ENCODE measurements at places on chromosomes 3 and 15.

DNA sequence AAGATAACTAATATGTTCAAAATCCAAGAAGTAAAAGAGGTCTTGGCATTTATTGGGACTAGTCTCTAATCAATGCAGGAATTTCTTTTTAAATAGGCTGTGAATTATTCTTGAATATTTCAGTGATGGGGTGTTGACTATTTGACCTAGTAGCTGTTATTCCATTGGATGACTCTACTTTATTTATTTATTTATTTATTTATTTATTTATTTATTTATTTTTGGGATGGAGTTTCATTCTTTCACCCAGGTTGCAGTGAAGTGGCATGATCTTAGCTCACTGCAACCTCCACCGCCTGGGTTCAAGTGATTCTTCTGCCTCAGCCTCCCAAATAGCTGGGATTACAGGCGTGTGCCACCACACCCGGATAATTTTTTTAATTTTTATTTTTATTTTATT lies 1227.8 kb downstream of the ZPLD1 start:
- DNase-seq = no peak

DNA sequence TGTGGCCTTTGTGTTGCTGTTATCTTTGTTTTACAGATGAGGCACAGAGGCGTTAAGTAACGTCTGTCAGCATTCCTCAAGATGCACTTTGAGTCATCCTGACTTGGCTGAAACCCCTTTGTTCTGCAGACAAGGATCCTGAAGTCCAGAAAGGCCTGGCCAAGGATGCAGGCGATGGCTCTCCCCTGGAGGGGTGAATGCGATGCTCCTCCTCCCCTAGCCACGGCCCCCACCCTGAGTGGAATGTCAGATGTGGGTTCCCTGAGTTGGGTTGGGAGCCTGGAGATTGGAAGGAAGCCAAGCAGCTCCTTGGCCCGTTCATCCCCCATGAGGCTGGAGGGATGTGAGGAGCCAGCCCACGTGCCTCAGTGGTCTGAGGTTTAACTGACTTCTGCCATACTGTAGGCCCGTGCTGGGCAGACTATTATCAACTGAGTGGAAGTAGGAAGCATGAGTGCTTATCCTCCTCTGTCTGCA lies 43.3 kb downstream of the POMGNT2 start:
- no peak for DNase-seq

DNA sequence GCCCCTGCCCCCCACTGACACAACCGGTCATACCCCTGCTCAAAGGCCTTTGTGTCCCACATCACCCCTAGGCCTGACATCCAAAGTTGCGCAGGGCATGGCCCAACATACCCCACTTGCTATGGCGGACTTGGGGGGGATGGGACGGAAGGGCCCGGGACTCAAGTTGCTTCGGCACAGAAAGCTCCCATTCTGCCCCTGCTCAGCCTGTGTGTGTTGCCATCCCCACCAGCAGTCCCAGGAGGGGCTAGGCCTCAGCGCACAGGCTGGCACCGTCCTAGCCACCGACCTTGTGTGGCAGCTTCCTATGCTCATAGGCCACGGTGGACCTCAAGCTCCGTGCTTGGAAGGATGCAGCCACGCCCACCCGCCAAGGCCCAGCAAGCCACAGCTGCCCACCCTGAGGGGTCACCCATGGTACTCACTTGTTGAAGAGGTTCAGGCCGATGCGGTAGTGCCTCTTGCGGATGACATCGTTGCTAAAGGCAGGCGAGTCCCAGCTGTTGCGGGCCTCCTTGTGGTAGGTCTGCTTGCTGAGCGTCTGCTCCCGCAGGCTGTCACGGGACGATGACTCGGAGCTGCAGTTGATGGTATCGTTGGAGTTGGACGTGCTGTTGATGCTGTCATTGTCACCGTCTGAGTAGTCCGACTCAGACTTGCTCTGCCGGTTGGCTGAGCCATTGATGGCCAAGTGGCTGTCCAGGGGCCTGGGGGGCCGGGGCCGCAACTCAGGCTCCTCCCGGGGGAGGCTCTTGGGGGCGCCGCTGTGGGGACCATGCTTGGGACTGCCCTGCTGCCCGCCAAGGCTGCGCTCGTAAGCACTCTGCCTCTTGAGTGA lies 93.9 kb upstream of the RPL32 start:
- DNase-seq = no peak

DNA sequence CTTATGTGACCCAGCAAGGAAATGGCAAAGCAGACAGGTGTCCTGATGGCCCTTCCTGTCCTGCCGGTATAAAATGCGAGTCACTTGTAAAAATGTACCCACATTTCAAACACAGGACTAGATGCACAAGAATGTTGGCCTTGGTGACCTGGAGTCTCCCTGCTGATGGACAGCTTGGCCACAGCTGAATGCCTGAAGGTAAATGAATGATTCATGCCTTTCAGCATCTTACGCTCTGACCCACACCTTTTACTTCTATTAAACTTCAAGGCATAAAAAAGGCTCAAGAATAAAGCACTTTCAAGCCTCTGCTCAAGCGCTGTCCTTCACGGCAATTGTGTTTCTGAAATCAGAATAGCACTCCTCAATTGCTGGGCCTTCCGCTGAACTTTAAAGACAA lies 228.0 kb upstream of the SLCO3A1 start:
- no peak for DNase-seq

GRCh38 chr3:34387826-34388564 lies 589.6 kb downstream of the PDCD6IP start:
- no peak for DNase-seq

DNA sequence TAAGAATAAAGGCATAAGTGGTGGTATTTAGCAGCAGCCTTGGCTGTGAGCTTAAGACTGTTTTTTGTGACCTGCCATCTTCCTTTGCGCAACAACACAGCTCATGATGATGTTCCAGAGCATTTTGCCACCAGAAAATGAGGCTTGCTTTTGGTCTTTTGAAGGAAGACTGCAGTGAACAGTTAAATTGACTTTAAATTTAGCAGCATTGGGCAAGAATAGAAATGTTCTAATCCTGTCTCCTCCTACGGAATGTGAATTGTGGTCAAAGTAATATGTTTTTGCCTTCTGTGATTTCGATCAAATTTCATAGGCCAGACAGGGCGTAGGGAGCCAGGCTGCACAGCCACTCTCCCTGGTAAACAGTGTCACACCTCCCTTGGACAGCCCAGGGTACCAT lies 460.7 kb upstream of the RASGRP1 start:
- no peak for DNase-seq

- DNase-seq = no peak
Observed at GRCh38 chr3:26931896-26932295, 309.3 kb downstream of the LRRC3B start.

DNA sequence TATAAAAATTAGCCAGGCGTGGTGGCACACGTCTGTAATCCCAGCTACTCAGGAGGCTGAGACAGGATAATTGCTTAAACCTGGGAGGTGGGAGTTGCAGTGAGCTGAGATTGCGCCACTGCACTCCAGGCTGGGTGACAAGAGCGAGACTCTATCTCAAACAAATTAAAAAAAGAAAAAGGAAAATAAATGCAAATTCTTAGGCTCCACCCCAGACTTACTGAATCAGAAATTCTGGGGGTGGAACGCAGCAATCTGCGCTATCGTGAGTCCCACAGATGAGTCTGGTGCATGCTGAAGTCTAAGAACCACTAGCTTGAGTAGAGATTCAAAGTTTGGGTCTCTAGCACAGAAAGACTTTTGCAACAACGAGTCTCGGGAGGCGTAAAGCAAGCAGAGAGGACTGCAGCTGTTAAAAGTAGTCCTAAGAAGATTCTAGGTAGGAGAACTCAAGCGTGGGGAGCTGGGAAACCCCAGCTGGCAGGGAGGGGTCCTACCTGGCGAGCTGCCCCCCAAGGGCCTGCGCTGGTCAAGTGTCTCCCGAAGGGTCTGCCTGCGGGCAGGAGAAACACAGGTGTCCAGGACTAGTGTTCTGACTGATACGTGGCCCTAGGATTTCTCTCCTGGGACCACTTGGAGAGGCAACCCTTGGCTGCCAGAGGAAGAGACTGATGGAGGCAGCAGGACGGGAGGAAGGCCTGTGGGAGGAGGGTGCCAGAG lies 21.9 kb downstream of the CEP19 start:
- no peak for DNase-seq

DNA sequence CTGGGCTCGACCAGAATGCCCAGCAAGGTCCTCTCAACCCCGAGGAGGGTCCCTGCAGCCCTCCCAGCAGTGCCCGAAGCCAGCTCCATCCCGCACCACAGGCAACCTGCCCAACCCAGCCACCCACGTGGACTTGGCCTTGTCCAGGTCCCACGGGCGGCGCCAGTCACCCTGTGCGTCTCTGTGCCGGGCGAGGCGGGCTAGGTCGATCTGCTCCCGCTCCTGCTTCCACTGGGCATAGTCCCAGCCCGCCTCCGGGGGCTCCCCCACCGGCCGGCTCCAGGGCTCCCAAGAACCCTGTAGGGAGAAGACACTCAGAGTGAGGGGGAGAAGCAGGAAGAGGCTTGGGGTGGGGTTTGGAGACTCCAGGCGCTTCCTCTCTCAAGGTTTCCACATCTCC lies 3.1 kb downstream of the CCDC9B start:
- DNase-seq = no peak

DNA sequence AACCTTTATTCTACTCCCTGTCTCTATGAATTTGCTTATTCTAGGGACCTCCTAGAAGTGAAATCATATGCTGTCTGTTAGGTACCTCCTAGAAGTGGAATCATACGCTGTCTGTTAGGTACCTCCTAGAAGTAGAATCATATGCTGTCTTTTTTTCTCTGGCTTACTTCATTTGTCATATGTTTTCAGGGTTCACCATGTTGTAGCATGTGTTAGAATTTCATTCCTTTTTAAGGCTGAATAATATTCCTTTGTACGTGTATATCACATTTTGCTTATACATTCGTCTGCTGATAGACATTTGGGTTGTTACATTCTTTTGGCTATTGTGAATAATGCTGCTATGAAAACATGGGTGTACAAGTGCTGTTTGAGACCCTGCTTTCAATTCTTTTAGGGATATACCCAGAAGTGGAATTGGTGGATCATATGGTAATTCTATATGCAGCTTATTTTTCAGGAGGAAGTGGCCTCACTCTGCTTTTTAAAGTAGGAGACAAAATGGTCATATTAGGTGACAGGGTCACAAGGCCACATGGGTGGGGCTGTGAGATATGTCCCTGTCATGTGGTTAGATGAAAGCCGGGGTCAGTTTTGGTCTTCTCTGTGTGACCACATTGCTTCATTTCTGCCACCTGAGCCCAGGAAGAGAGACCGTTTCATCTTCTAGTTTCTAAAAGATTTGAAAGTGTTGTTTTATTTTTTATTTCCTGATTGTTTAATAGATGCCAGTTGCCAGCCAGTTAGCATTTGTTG lies 76.7 kb downstream of the FLNB start:
- no peak for DNase-seq

DNA sequence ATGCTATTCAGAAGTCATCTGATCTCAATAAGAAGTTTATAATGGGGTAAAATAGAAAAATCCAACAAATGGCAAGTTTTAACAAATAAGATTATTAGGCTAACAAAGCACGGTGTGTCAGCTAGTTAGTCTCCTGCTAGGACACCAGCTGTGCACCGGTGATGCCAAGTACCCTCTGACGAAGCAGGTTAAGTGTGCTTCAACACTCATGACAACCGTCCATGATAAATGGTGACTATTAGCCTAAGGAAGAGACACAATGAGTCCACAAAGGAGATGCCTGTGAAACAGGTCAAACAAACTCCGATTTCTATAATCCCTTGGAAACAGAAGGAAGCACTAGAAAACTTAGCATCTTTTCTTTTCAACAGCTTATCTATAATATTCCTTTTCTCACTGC lies 36.5 kb downstream of the ATP13A3 start:
- no peak for DNase-seq

GRCh38 chr15:83587091-83587490 lies 66.8 kb upstream of the ADAMTSL3 start:
- no peak for DNase-seq

DNA sequence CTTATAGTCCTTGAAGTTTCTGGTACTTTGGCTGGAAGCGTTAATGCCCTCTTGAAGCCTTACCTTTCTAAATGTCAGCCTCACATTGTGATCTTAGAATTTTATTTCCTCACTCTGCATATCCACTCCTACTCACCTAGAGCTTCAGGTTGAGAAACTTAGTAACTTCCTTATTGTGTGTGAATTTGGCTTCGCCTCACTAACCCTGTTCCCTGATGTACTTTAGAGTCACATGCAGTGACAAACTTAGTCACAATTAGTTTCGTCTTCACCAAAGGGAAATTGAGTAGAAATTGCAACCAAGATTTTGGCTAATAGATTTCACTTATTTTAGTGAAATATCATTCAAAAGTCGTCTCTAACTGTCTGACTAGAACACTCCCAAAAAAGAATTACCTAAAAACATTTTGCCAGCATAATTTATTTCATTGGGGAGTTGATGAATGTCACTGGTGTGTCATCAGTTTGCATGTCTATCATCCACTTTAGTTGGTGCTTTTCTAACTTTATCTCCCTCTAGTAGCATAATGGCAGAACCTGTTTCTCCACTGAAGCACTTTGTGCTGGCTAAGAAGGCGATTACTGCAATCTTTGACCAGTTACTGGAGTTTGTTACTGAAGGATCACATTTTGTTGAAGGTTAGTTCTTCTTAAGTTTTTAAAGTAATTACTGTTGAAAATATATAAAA lies 960 bp downstream of the MFN1 start:
- DNase-seq = no peak
